ENCODE measurements at places on chromosomes 6 and 20.
A peak's percentile ranks its signal among the peaks of the same experiment; 100 is the strongest.

DNA sequence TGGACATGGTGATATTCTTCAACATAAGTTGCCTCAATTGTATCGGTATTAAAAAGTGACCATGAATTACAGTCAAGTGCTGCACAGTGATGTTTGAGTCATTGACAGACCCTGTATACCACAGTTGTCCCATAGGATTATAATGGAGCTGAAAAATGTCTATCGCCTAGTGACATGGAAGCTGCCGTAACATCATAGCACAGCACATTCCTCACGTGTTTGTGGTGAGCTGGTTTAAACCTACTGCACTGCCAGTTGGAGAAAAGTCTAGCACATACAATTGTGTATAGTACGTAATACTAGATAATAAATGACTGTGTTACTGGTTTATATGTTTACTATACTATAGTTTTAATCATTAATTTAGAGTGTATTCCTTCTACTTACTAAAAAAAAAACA is 150.2 kb downstream of the CDH26 start:
- DNase-seq = no peak

- DNase-seq = no peak
Measured at GRCh38 chr20:59404749-59405148, 104.3 kb downstream of the EDN3 start.

DNA sequence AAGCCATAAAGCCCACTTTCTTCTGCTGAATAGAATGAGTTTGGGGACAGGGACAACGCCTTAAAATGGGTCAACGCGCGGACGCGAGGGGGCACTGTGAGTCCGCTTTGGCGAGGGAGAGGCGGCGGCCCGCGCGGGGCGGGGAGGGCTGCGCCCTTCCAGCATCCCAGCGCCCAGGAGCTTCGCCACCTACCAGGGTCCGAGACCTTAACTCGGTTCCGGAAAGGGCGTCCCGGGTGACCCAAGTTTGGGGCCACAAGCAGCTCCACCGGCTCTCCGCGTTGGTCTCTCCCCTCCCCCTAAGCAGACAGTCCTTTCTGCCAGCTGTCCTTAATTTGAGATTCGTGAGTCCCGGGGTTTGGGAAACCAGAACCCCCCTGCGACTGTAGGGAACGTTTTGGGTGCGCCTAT is 1.8 kb upstream of the SAMD5 start:
- DNase-seq = peak; percentile 68

DNA sequence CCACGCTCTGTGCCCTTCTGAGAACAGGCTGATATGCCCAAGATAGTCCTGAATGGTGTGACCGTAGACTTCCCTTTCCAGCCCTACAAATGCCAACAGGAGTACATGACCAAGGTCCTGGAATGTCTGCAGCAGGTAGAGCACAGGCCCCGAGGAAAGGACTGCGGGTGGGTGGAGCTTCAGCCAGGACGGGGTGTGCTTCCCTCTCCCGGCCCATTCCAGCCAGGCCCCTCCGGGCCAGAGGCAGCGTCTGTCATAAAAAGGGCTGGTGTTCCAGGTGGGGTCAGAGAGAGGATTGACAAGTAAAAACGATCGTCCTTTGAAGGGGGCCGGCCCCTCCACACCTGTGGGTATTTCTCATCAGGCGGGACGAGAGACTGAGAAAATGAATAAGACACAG is 1.3 kb downstream of the RTEL1 start:
- DNase-seq = no peak

DNA sequence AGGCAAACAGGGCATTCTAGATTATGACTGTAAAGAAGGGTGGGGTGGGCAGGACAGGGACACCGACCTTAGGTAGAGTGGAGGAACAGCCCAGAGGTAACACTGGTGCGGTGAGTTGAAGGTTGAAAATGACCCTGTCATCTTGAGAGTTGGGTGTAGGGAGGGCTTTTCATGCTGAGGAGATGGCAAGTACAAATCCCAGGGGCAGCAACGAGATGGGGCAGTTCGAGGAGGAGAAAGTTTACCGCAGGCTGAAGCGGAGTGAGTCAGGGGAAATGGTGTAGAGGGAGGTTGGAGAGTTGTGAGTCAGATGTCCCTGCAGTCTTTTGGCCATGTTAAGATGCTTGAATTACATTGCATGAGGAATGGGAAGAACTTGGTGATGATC is 101.1 kb downstream of the HIVEP1 start:
- no peak for DNase-seq

DNA sequence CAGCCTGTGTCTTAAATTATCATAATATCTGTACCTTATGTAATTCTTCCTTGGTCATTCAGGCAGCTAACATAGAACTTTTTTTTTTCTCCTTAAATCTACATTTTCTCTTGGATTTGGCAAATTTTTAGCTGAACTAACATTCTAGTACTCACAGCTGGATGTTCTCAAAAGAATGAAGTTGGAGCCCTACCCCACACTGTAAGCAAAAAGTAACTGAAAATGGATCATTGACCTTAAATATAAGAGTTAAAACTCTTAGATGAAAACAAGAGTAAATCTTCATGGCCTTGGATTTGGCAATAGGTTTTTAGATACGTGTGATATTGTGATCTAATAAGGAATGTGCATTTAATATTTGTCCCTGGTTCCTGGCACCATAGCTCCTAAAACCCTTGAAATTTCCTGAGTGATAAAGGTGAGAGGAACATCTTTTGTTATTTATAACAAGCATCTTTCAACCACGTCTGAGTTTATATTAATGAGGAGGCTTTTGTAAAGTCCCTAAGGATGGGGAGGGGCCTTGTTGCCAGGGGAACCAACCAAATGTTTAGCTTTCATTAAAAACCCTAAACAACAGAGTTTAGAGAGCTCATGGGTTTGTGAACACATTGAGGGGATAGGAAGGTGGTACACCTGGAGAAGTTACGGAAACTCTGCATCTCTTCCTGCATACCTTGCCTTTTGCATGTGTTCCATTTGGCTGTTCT is 106.1 kb upstream of the ADGRF4 start:
- no peak for DNase-seq

DNA sequence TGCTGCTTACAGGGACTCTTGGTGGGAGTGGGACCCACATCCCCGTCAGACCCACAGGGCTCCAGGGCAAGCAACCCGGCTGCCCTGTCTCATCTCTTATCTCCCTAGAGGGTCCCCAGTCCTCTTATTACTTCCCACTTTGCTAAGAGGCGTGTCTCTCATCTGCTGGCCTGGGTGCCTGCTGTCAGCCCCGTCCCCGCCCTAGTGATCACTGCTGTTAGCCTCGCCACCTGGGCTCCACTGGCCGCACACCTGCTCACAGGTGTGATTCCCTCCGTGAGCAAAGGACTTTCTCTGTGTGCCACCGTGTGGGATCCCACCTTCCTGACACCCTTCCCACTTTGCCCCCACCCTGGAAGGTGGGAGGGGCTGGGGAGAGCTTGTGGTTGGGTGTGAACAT is 57.6 kb downstream of the TCP11 start:
- peak; percentile 38 for DNase-seq

GRCh38 chr6:87182321-87182720 is 27.0 kb downstream of the ZNF292 start:
- no peak for DNase-seq

GRCh38 chr6:140052736-140053729 is 678.6 kb upstream of the CITED2 start:
- DNase-seq = no peak

DNA sequence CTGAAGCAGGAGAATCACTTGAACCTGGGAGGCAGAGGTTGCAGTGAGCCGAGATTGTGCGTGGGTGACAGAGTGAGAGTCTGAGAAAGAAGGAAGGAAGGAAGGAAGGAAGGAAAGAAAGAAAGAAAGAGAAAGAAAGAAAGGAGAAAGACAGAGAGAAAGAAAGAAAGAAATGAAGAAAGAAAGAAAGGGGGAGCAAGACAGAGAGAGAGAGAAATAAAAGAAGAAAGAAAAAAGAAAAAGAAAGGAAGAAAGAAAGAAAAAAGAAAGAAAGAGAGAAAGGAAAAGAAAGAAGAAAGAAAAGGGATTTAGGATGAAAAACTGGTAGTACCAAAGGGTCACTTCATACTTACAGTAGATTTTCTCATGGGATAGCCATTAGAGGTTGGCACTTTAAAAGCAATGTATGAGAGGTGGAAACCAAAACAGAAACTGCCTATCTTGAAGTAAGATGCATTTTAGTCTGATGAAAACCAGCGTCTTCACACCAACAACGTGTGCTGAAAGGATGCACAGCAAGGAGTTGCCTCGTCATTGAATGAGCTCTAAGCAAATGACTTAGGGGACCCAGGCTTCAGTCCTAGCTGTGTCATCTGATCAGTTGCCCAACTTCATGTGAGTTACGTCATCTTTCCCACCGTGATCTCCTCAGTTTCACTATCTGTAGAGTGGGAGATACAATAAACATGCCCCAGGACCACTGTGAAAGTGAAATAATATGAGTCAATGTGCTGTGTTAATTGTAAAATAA is 133.9 kb upstream of the NEDD9 start:
- peak; percentile 82 for DNase-seq

- DNase-seq = no peak
Measured at GRCh38 chr6:24906314-24906713, 29.4 kb downstream of the RIPOR2 start.

- DNase-seq = no peak
Measured at GRCh38 chr20:56249244-56249955, 868 bp downstream of the MC3R start.

DNA sequence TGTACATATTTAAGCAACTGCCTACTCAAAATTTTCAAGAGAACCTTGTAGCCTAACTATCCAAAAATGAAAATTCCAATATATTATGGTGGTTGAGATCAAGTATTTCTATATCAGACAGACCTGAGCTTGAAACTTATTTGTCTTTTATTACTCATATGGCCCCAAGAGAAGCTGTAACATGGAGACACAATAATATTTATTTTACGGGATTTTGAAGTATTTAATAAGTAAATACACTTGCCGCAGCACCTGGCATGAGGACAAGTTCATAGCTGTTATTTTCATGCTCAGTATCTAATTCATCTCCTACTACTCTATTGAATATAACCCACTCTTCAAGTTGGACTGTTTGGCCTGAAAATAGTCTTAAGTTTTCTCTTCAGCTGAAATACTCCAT is 28.0 kb downstream of the PTPRK start:
- no peak for DNase-seq

DNA sequence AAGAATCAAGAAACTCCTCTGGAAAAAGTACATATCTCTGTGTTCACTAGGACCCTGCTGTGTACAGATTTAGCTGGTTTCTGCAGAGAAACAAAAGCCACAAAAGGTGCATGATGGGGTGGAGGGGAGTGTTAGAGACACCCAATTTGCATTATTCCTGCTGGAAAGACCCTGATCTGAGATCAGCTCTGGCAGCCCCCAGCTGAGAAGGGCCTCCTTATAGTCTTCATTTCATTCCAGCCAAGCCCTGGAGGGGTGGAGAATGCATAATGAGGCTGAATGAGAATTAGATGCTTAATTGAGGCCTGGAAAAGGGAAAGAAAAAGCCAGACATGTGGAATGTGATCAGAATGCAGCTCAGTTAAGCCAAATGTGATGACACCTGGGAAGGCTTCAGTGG is 545.6 kb downstream of the KIF16B start:
- no peak for DNase-seq

GRCh38 chr6:147615659-147616456 is 107.4 kb downstream of the SAMD5 start:
- no peak for DNase-seq

- DNase-seq = no peak
Measured at GRCh38 chr20:2507464-2507863, 1.3 kb downstream of the ZNF343 start.

- no peak for DNase-seq
Measured at GRCh38 chr6:49342410-49342809, 120.6 kb downstream of the MMUT start.

GRCh38 chr20:51400051-51400926 is 142.2 kb downstream of the NFATC2 start:
- DNase-seq = peak; percentile 90

DNA sequence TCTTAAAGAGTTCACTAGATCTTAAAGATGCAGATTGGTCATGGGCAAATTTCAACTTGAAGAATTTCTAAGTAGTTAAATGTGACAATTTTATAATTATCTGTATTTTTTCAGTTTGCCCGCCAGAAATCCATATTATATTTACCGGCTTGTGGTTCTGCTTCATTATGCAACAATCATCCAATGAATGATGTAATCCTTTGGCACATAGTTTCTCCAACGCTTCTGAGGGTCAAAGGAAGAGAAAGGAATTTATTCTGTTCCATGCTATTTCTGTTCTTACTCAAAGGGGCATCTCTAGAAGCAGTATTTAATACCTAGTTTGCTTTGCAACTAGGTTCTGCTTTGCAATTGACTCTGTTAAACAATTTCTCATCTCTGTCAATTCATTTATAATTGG is 359.3 kb upstream of the PLCB4 start:
- no peak for DNase-seq

DNA sequence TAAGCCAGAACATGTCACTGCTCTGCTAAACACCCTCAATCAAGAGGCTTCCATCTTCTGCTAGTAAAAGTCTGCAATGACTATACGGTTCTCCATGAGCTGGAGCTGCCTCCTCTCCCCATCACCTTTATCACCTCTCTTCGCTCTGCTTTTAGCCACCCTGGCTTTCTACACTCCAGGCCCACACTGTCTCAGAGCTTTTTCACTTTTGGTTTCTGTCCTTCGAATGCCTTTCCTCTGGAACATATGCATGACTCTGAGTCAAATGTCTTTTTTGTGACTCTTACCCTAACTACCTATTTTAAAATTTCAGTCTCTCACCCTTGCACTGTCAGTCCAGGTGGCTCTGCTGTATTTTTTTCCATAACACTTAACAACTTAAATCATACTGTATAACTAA is 525.4 kb upstream of the RNF217 start:
- DNase-seq = no peak

- DNase-seq = no peak
Measured at GRCh38 chr20:8744228-8744844, 324.6 kb upstream of the PLCB4 start.

- DNase-seq = no peak
Measured at GRCh38 chr6:134589512-134589911, 271.6 kb upstream of the SGK1 start.

DNA sequence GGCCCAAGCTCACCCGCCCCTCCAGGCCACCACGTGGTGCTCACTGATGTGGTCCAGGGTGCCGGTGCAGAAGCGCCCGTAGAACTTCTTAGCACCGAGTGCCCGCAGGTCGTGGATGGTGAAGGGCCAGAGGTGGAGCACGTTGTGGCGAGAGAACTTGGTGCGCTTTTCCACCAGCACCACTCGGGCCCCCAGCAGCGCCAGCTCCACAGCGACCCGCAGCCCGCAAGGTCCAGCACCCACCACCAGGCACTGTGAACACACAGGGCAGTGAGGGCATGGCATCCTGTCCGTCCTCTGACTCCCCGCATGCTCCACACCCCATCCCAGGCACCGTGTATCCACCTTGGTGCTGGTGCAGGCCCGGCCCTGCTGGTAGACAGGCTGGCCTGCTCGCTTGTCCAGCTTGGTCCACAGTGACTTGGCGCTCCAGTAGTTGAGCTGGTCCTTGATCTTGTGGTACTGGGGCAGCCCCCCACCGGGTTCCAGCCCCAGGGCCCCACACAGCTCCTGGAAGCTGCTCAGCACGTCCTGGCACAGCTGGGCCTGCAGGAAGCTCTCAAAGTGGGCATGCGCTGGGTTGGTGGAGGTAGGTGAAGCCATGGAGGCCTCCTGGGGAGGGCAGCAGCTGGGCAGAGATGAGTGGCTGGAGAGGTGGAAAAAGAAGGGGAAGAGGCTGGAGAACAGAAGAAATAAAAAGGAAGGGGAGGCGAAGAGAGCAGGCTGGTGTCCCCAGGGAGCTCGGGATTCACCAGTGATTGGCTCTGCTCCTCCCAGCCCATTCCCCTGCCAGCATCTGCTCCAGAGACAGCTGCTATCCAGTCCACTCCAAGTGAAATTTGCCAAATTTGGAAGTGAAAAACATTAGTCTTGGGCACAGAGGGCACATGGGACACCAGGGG is 1.7 kb downstream of the MICAL1 start:
- no peak for DNase-seq
